ENCODE measurements at places on chromosomes 2 and 18.

GRCh38 chr2:12300019-12300602 is 416.6 kb upstream of the TRIB2 start:
- DNase-seq: no peak

GRCh38 chr2:182862091-182862490 is 4.3 kb downstream of the FRZB start:
- DNase-seq: no peak

DNA sequence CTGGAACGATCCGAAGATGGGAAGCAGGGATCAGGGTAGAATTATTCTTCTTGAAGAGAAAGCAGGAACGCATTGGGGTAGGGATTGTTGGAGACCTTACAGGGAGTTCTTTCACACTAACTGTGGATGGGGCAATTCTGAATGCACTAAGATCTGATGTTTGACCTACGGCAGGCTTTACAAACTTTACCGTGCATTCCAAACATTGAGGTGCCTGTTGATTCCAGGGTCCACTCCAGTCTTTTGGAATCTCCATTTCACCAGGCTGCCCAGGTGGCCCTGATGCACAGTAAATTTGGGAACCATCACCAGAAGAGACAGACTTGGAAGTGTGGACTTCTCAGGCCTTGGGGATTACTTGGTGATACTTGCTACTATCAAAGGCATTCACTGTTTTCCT is 76.9 kb downstream of the RFTN2 start:
- DNase-seq: no peak

DNA sequence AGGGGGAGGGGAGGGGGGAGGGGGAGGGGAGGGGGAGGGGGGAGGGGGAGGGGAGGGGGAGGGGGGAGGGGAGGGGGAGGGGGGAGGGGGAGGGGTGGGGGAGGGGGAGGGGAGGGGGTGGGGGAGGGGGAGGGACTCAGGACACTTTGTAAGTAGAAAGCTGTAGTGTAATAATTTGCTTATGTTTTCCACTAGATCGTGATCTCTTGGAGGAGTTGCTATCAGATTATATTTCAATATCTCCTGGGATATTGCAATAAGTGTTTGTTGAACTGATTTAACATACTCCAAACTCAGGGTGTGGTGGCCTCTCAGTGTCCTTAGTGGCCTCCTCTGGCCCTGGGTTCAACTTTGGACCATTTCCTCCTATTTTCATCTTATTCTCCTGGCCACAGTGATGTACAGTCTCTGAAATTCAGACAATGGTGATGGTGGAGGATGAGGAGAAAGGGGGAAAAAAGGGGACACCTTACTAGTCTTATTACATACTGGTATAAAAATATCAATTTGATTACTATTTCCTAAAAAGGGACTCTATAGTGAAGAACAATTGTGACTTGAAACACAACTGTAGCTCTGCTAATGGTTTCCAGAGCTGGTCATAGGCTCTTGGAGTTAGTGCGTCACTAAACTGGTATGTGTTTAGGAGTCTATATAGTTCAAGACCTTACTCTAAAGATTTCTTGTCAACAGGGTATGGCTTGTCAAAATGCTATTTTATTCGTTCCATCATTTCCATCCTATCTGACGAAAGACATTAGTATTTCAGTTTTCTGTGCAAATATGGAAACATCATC is 89.6 kb downstream of the DDX1 start:
- no peak for DNase-seq

- no peak for DNase-seq
Measured at GRCh38 chr2:134800341-134800740, 38.1 kb upstream of the ACMSD start.

- no peak for DNase-seq
Measured at GRCh38 chr2:37563375-37564015, 107.9 kb downstream of the CDC42EP3 start.

GRCh38 chr2:120650022-120650644 is 85.5 kb upstream of the GLI2 start:
- DNase-seq: no peak

DNA sequence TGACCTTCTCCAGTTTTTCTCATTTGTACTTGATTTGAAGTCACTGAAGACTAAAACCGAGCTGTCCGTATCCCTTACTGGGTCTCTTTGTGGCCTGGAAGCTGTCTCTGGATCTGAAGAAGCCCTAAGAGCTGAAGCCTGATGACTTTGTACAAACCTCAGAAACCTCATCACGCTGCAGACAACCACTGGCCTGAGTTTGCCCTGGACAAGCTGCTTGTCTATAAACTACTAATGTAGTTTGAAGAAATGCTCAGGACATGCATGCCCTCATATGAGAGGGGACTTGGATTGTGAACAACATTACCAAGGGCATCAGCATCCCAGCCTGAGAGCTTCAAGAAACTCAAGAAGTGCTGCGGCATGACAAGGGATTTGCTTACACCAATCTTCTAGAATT is 79.3 kb upstream of the CBLN2 start:
- DNase-seq: no peak

DNA sequence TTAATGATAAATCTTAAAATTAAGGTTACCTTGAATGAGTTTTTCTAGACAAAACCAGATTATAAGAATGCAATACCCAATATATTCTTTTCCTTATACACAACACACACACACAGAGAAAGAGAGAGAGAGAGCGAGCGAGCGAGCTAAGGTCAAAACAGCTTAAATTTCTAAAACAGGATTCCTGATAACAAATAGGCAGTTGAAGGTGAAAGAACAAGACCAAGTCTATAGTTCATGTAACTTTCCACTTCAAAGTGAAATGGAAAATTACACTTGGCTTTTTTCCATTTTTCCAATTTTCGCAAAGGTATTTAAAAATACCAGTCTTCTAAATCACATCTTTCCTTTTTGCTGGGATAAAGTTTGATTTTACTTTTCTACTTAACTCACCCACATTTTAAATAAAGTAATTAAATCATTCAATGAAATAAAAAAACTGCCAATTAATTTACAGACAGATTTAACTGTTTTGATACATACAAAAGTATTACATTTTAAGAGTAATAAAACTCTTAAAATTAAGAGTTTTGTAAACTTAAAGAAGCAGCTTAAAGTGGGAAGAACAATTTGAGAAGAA is 98.8 kb downstream of the COBLL1 start:
- DNase-seq: no peak

- DNase-seq: no peak
Measured at GRCh38 chr2:104599787-104600510, 254.0 kb upstream of the POU3F3 start.

DNA sequence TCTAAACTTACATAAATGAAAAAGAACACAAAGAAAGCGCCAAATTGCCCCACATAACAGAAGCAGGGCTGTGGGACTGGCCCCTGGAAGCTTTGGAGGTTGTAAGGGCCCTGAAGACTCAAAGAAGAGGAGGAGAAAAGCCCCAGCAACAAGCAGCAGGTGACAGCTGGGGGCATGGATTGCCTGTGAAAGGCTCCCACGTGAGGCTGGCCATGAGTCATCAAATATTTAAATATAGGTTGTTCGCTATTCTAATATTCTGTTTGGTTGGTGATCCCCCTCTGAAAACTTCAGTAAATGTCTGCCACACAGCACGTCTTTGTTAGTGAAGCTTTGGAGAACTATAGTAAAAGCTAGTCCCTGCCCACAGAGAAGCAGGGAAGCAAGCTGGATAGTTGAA is 132.4 kb downstream of the MREG start:
- DNase-seq: no peak

DNA sequence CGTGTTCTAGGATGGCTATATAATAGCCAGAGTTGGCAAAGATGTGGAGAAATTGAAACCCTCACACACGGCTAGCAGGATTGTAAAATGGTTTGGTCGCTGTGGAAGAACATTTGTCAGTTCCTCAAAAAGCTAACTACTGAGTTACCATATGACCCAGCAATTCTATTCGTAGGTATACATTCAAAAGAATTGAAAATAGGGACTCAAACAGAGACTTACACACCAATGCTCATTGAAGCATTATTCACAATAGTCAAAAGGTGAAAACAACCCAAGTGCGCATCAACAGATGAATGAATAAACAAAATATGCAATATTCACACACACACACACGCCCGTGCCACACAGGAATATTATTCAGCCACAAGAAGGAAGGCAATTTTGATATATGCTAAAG is 98.7 kb downstream of the PLA2R1 start:
- DNase-seq: no peak

- no peak for DNase-seq
Measured at GRCh38 chr18:67242001-67242400, 274.5 kb downstream of the DSEL start.

DNA sequence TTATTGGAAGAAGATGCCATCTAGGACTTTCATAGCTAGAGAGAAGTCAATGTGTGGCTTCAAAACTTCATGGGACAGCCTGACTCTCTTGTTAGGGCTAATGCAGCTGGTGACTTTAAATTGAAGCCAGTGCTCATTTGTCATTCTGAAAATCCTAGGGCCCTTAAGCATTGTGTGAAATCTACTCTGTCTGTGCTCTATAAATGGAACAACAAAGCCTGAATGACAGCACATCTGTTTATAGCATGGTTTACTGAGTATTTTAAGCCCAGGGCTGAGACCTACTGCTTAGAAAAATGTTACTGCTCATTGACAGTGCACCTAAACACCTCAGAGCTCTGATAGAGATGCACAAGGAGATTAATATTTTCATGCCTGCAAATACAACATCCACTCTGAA is 30.8 kb downstream of the ZNF892 start:
- no peak for DNase-seq

DNA sequence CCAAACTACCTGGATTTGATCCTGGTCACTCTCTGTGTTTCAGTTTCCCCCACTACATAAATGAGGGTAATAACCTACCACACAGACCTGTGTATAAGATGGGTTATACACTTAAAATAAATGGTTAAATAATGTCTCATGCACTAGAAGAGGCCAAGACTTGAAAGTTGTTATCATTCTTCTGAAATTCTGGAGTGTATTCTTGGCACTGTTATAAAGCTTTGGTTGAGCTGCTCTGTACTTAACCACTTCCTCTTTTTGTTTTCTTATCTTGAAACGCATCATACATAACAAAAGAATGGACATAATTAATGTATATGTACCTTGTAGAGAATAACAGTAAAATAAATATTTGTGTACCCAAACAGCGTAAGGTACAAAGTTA is 281.0 kb downstream of the AFF3 start:
- no peak for DNase-seq

Measured in HAP-1 (cell line).